ENCODE measurements at places on chromosomes 2 and 18.

DNA sequence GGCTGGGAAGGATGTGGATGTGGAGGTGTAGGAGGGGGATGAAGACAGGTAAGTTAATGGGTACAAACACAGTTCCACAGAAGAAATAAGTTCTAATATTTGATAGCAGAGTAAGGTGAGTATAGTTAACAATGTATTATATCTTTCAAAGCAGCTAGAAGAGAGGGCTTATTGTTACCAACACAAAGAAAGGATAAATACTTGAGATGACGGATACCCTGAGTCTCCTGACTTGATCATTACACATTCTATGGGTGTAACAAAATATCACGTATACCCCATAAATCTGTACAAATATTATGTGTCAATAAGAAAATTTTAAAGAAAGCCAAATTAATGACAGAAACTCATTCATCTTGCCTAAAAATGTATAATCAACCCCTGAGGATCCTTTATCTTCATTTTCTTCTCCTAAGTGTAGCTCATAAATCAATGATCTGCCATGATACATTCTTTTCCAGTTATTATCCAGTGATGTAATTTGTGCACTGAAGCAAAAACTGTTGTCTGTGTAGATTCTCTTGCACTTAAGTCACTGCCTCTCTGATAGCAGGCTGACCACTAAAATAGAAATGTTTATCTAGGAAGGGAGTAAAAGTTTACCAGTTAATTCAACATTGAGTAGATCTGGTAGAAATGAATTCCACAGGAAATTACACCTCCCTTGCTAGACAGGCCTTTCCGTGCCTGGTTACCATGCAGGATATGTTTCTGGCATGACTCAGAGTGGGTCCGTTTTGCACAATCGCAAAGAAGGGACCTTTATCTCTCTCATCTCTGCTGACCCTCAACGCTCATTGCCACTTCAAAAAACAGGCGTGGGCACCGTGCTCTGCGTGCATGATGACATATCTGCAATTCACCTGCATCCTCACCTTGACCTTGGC lies 249.7 kb upstream of the NCKAP5 start:
- peak; percentile 82 for DNase-seq

DNA sequence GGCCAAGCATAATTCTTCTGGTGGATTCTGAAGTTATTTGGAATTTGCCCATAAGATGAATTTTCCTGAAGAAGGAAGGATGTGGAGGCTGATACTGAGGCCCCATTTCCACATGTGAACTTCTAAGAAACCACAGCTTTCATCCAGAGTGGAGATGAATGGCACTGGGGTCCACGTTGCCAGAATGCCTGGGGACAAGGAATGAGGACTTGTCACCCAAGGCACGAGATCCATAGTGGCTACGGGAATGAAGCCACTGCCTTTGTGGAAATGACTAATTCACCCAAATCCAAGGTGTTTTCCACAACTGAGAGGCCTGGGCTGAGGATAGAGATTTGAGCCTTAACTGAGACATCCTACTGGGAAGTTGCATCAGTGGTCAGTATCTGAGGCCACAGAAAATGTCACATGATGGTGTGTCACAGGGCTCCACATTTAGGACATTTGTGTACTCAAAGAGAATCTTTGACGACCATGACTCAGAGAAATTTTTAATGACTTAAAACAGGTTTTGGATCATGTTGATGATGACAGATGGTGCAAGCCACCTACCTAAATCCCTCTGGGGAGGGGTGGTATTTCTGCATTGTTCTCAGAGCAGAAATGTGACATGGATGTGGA lies 286.1 kb downstream of the SOX11 start:
- no peak for DNase-seq

DNA sequence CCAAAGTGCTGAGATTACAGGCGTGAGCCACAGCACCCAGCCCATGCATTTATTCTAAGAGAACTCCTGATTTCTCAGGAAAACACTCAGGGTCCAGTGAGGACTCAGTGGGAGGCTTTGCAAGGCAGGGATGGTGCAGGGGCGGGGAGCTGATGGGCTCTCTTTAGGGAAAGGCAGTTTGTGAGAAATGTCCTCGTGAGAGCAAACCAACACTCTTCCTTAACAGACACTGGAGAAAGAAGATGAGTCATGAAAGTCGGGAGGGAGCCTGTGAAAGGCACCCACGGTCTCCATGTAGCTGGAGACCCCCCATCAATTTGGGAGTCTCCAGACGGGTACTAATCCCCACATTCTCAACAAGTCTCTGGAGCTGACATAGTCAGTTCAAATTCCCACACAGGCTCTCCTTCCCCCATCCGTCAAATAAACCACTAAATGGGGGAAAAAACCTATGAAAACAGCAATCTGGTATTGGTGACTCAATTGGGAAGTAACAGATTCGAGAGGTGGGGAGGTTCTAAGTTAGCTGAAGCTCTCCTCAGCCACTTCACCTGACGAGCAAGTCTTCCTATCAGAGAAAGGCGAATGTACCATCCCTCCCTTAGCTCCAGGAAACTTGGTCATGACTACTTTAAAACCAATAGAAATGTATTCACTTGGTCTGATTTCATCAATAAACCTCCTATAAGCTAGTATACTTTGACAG lies 11.0 kb upstream of the CREG2 start:
- DNase-seq: no peak

GRCh38 chr2:9208875-9209274 lies 2.3 kb downstream of the ASAP2 start:
- no peak for DNase-seq

DNA sequence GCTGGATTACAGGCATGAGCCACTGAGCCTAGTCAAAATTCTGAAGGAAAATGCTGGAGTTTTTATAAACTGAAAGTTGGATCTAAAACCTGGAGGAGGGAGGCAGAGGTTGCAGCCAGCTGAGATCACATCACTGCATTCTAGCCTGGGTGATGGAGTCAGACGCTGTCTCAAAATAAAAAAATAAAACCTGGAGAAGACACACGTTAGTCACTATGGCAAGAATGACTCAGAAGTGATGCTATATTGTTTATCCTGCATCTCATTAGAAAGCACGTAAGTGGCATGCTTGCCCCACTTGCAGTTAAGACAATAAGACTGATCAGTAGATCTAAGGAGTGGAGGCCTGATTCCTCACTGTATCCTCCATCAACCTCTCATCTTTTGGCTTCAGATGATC lies 106.6 kb upstream of the STON1 start:
- no peak for DNase-seq

- DNase-seq: peak; percentile 76
Observed at GRCh38 chr2:216633616-216634369, 573 bp downstream of the IGFBP2 start.

- DNase-seq: no peak
Observed at GRCh38 chr2:197248623-197249022, 62.0 kb downstream of the ANKRD44 start.

DNA sequence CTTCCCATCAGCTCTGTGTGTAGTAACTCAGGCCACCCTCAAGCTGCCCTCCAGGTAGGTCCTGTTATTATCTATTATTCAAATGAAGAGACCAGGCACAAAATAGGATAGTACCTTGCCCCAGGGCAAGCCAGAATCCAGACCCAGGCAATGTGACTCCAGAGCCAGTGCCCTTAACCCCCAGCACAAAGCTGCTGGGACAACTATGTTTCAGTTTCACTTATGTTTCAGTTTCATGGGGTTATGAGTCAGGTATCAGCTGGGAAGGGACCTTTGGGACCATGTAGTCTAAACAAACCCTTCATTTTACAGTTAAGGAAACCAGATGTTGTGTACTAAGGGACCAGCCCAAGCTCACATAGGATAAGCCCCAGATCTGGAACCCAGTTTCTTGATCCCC lies 10.0 kb downstream of the HK2 start:
- no peak for DNase-seq

DNA sequence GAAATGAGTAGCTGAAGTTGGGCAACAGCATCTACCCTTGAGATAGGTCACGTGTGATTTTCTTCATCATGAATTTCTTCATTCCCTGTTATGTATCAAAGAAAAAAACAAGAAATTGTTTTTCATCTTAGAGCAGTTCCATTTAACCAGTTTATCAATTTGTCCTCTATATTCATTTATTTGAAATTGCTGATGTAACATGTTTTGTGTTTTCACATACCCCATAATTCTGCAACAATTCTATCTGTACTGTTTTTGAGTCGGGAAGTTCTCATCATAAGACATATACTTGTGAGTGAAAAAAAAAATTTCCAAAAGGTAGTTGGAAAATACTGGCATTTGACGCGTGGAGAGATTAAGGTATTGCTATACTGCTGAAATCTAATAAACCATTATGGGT lies 422.6 kb upstream of the REG3G start:
- DNase-seq: no peak

- peak; percentile 76 for DNase-seq
Observed at GRCh38 chr2:72145289-72145657, 2.4 kb downstream of the CYP26B1 start.

DNA sequence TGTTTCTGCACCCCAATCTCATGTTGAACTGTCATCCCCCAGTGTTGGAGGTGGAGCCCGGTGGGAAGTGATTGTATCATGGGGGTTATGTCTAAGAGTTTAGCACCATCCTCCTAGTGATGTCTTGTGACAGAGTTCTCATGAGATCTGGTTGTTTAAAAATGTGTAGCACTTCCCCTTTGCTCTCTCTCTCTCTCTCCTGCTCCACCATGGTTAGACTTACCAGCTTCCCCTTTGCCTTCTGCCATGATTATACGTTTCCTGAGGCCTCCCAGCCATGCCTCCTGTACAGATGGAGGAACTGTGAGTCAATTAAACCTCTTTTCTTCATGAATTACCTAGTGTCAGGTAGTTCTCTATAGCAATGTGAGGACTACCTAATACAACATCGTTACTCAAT lies 396.9 kb upstream of the LRATD1 start:
- no peak for DNase-seq

Measured in eye (tissue), 1 donor.